ENCODE measurements at places on chromosomes 6 and 20. TPM values are rescaled to one million over a fixed set of nuclear protein-coding genes. Genes with fewer than 3 reads are reported as not detected.

DNA sequence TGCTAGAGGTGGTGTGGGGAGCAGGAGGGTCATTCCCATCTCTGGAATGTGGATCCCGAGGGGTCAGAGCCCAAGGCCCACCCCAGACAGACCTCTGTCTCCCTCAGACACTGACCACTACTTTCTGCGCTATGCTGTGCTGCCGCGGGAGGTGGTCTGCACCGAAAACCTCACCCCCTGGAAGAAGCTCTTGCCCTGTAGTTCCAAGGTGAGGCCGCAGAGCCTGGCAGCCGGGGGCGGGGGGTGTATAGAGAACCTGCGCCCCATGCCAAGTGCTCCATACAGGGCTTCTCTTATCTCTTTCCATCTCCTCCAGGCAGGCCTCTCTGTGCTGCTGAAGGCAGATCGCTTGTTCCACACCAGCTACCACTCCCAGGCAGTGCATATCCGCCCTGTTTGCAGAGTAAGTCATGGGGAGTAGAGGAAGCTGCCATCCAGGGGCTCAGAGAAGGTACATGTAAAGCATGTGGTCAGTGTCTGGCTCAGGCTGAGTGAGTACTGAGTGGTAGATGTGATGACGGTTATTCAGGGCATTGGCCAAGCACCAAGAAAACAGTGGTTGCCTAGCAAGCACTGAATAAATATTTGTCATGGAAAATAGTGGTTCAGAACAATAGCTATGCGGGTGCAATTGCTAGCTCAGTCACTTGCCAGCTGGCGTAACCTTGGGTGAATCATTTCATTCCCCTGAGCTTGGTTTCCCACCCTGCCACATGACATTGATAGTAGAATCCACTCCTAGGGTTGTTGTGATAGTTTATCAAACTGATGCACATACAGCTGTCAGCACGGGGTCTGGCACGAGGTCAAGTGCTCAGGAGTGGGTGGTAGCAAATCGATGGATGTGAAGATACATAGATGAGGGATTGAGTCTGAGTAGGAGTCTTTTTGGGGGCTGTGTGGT is 3.5 kb downstream of the PIGT start:
- DNase-seq, result no peak

Gene SLC22A16
- not detected for total RNA-seq

GRCh38 chr6:21159465-21159864 is 434.1 kb upstream of the SOX4 start:
- no peak for DNase-seq

Gene RNGTT
- 23.0 TPM for total RNA-seq

- DNase-seq, result no peak
Measured at GRCh38 chr6:9083108-9083507, 647.8 kb upstream of the SLC35B3 start.

- no peak for DNase-seq
Measured at GRCh38 chr20:60808003-60808672, 443.9 kb upstream of the CDH4 start.

Gene KIF6
- total RNA-seq, result not detected

All from HCT116 (cell line).